ENCODE measurements at places on chromosomes 4 and X. TPM values are rescaled to one million over a fixed set of nuclear protein-coding genes. Genes with fewer than 3 reads are reported as not detected.

- no peak for DNase-seq
Observed at GRCh38 chr4:122816476-122816875, 10.2 kb upstream of the FGF2 start.

DNA sequence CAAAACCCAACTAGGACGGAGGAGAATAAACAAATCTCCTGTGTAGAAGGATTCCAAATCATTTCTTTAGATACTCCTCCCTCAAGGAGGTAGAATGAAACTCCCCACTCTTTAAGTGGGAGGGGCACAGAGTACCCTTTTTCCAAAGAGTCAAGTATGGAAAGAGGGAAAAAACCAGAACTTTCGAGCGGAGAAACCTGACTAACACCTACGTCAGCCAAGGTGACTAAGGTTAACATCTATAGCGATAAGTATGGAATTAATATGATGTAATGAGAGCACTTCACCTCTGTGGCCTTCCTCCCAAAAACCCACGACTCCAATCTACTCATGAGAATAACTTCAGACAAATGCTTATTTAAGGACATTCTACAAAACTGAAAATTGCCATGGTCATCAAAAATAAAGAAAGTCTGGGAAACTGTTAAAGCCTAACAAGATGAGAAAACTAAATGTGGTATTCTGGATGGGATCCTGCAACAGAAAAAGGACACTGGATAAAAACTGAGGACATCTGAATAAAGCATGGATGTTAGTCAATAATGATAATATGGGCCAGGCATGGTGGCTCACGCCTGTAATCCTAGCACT, 157.0 kb upstream of the MAP3K15 start:
- DNase-seq: no peak

DNA sequence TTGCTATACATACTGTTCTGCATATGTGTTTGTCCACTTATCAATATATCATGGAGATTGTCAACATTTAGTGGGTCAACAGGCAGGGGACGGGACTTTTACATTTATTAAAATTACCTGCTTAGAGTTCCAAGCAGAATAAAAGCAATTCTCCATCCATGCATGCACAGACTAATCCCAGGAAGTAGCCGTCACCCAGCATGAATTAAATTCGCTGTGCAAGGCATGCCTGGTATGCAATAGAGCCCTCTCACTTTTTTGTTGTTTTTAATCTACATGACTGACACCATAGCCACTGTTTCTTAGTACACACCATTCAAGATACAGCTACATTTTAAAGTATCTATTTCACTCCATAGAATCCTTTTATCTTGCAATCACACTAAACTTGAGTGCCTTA, 108.9 kb downstream of the USP46 start:
- DNase-seq: no peak

- DNase-seq: no peak
Observed at GRCh38 chrX:10794203-10794630, 173.8 kb upstream of the MID1 start.

- DNase-seq: no peak
Observed at GRCh38 chr4:147805946-147806345, 74.1 kb downstream of the ARHGAP10 start.

Gene POU3F4
- total RNA-seq: not detected

DNA sequence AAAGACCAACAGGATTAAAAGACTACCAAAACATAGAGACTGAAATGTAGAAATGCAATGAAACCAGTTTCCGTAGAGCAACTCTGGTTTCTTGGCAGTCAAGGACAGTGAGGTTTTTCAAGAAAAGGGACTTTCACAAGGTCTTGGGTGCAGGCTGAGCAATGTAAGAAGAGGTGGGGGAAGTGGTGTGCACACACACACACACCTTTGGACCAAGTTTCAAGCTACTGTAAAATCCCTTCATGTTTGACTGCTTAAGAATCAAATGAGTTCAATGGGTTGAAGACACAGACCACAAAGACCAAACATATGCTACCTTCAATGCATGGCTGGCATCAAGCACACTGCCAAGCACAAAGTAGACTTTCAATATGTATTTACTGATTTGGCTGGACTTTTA, 17.8 kb upstream of the MCF2 start:
- DNase-seq: no peak

DNA sequence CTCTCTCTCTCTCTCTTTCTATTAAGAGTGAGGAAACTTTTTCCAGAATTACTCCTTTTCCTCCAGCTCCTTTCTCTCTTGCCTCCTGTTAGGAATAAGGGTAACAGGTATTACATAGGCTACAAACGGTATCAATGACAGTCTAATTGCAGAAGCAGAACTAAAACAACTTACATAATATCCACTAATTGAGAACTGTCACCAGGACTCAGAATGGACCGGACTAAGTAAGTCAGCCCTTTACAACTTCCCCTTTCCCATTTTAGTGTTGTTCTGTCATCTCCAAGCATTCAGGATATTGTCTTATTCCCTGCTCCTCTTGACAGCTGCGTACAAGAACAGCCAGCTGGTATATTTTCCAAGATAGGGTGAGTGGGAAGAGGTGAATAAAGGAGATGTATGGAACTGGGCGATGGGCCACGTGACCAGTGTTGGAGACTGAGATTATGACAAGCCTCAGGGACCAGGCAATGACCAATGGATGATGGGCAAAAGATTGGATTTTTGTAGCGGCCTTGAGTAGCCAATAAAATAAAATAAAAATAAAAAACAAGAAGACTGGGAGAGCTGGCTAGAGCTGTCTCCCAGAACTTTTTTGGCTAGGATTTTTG, 2.3 kb upstream of the FNIP2 start:
- no peak for DNase-seq

DNA sequence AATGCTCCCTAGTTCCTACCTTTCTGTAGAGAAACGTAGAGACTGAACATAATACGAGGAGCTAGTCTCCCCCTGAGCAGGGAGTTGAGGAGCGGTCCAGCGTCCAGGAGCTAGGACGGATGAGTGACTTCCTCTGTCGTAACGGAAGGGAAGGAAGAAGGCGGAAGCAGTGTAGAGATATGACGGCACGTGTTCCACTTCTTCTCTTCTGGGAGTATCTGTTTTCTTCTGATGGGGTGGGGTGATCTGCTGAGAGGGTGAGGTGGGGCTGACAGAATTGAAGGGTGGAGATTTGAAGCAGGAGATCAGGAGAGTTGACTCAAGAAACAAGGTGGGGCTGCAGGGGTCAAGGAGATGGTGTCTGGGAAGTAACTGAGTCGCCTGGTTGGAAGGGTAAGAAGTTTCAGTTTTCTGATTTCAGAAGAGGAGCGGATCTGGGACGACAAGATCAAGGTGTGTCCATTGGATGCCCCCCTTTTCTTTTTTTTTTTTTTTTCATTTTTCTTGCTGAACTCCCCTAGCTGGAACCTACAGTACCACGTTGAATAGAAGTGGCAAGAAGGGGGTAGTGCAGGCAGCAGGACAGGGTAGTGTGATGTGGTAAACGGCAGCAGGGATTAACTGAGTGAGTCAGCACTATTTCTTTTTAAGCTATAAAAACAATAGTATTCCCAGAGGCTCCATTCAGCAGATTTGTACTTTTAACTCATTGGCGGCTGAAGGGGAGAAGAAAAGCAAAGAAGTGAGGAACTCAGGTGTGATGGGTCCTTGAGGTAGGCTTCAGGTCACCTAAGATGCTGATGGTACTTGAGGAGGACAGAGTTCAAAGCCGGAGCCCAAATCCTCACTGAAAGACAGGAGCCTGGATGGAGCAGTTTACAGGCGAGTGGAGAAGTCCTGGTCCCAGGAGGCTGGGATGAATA, 50.8 kb upstream of the SETD7 start:
- no peak for DNase-seq

Gene FGF5
- total RNA-seq: not detected

GRCh38 chr4:10619220-10619619, 65.3 kb downstream of the CLNK start:
- DNase-seq: no peak

Gene PDCL2
- not detected for total RNA-seq

DNA sequence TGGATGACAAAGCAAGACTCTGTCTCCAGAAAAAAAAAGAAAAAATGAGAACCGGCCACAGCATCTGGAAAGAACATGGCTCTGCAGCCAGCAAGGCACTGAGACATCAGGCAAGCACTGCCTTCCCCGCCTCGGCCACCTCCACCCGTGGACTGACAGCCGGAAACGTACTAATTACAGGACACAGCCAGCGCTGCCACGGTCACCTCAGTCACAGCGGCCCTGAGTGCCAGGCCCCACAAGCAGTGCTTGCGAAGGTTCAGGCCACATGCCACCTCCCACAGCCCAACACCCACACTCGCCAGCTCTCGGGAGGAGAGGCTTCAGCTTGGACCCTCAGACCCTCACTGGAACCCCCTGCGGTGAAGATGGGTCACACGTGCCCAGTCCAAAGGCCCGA, 16.8 kb downstream of the FAM53A start:
- DNase-seq: no peak

Gene RHOXF2B
- not detected for total RNA-seq

Gene TMEM150C
- total RNA-seq: 12.1 TPM

DNA sequence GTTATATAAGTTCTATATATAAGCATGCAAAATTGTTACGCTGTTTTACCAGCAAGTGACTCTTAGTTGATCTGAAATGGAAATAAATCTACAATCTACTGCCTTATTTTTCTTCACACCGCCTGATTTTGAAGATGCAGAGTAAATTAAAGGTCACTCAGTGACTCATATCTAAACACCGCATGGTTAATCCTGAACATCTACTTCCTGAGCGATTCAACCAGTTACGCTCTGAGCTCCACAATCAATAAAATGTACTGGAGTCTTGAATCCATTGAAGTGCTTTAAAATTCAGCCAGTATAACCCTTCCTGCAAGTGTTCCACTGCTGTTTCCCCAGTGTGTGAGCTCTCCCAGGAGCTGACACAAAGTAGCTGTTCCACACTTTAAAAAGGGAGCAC, 192.8 kb downstream of the SLC7A11 start:
- DNase-seq: no peak

Gene APBB2
- 56.5 TPM for total RNA-seq

Gene GABRG1
- total RNA-seq: not detected

DNA sequence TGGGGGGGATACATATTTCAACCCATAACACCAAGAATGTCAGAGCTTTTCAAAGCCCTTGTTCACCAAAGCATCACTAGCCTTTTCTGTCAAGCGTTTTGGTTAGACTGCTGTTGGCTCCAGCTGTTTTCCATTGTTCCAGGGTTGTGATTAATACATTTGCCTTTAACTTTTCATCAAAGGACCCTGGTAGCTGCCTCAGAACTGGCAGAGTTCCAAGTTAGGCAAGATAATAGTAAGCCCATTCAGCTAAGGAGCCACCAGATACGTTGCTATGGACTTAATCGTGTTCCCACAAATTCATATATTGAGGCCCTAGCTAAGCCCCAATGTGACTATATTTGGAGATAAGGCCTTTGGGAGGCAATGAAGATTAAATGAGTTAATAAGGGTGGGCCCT, 37.1 kb downstream of the ENOPH1 start:
- DNase-seq: no peak

- DNase-seq: no peak
Observed at GRCh38 chrX:130715299-130715698, 187.7 kb downstream of the ENOX2 start.

Gene LIMCH1
- 168 TPM for total RNA-seq

- no peak for DNase-seq
Observed at GRCh38 chr4:157992038-157992705, 180.7 kb downstream of the GASK1B start.

- no peak for DNase-seq
Observed at GRCh38 chr4:147727476-147728028, 4.3 kb upstream of the ARHGAP10 start.

GRCh38 chrX:54530357-54530900, 410 bp downstream of the GNL3L start:
- DNase-seq: no peak

Gene SMR3B
- not detected for total RNA-seq

- peak; percentile 66 for DNase-seq
Observed at GRCh38 chr4:125739760-125740159, 425.0 kb downstream of the FAT4 start.

- DNase-seq: no peak
Observed at GRCh38 chr4:8304827-8305695, 35.5 kb downstream of the HTRA3 start.

Gene XG
- 0.38 TPM for total RNA-seq

DNA sequence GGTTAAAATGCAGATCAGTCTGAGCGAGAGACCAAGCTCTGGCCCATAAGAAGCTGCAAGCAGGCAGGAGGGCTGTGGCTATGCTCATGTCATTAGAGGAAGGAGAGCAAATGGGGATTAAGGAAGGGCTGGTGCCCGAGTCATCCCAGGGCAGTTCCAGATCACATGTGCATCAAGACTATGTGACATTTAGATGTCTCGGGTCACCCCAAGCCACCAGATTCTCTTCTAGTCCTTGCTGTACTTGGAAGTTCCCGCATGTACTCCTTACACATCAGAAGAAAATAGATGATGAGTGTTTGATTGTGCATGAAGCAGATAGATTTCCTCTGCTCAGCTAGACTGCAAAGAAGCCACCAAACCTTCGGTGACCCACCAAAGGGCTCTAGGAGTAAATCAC, 42.1 kb upstream of the KLHL34 start:
- DNase-seq: no peak

DNA sequence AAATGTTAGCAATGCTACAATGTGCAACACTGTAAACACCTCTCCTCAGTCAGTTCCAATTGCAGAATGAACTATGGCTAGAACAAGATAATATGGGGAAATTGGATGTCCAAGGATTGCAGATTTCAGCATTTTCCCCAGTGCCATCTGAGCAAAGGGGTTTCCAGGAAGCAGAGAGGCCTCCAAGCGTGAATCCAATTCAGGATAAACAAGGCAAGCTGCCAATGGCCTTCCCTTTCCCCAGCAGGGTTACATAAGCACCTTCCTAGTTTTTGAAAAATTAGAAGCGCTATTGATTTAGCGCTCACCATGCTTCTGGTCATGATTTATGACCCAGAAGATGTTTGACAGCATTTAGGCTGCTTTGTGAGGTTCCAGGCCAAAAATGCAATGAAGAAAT, 223.0 kb upstream of the GATB start:
- DNase-seq: no peak

Gene MAGIX
- total RNA-seq: 7.9 TPM

GRCh38 chr4:18611026-18611425, 589.5 kb upstream of the LCORL start:
- DNase-seq: no peak

DNA sequence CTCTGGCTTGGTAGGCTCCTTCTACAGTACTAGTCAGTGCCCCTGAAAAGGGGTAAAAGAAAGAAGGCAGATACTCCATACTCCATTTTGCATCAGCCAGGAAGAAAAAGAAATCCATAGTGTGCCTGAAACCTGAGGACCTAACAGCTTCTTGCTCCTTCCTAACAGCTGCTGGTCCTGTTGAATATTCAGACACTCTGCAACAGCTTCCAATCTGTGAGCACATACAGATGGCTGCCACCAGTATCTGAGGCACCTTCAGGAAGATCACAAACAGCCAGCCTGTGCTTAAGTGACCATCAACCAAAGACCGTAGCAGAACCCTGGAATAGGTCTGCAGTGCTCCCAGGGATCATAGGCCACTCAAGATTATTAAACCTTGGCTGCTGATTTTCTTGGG, 4.3 kb downstream of the GIMD1 start:
- no peak for DNase-seq

DNA sequence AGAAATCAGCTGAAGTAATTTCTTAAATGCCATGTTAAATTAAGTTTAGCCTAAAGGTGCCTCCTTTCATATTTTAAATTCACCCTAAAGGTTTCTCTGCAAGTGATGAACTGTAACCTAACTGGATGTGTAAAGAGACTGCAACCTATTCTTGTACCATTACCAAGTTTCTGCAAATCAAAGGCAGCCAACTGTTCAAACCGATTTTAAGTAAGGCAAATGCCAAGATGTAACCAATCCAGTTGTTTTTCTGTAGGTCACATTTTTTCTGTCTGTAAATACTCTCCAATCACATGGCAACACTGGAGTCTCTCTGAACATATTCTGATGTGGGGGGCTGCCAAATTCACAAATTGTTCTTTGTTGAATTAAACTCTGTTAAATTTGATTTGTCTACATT, 42.4 kb upstream of the FGF2 start:
- no peak for DNase-seq
